Anterior cingulate cortex (tissue), 58 donors: ENCODE measurements at places on chromosomes 5 and 9.

DNA sequence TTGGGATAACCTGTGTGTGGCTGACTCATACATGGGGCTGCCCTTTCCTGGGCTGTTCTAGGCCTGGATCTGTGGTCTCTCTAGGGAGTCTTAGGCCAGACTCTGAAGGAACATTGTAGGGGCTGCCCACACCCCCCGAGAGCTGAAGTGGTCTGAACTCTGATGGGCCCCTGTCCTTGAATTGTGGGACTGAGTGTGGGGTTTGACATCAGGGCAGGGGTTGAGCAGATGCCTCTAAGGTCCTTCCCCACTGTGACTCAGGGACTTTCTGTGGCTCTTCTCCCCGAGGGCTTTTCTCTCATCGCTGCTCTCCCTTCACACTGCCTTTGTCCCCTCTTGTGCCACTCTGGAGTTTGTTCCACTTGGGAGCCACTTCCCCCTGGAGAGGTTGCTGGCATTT lies 215.0 kb downstream of the MELK start:
- DNase-seq, result no peak

GRCh38 chr9:20835377-20836286 lies 151.6 kb downstream of the FOCAD start:
- DNase-seq, result no peak

- no peak for DNase-seq
Observed at GRCh38 chr5:93257616-93258015, 323.4 kb downstream of the NR2F1-AS1 start.

DNA sequence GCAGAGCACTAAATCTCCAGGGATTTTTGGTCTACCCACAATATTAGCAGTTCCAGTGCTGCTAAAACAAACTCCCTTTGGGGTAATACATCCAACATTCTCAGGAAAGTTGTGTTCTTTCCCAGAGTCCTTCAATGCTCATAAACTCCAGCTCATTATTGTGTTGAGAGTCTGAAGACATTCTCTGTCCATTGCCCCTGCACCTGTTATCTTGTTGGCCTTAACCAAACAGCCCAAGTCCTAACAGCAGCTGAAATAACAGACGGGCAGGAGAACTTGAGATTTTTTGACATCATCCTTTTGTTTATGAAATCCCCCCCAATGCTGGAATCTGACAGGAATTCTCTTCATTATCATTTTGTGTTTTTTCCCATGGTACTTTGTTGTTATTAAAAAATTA lies 110.8 kb downstream of the PAPPA start:
- no peak for DNase-seq

DNA sequence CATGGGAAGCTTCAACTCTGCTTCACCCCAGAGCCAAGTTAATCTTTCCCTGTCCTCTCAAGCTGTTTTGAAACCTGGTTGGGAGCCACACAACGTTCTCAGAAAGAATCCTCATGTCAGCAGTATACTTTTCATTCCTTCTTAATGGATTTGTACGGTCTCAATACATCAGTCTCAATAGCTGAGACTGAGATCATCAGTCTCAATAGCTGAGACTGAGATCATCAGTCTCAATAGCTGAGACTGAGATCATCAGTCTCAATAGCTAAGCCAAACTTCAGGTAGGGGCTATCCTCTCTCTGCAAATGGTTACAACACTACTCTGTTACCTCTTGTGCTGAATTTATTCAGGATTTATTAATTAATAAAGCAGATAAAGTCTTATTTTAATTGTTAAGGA lies 1317.4 kb upstream of the CDH9 start:
- no peak for DNase-seq

- DNase-seq, result no peak
Observed at GRCh38 chr9:80651044-80651443, 1038.3 kb downstream of the TLE1 start.

GRCh38 chr5:3344671-3345070 lies 251.0 kb upstream of the IRX1 start:
- DNase-seq, result no peak

DNA sequence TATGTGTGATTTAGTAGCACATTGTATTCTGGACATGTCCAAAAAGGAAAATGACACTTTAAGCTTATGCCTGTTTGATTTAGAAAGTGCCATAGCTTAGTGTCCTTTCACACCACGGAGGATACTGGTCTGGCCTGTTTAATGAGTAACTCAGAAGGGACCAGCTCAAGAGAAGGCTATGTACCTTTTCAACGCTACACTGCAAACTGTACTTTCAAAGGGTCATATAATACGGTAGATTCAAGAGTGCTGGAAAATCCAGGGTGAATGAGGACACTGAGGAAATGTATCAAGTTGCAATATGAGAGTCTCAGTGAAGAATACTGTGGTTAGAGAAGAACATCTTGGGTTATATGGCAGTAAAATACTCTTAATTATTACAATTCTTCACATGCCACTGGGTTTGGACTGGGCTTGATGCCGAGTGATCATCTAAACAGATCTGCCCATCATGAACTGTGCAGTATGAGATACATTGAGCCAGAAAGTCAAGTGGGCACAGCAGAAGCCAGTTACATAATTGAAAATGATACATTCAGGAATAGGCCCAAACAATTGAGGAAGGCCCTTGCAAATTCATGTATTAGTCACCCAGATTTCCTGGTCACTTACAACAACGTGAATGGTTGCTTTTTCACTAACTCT lies 1211.5 kb upstream of the CDH9 start:
- DNase-seq, result no peak

GRCh38 chr5:54595721-54596120 lies 78.2 kb downstream of the SNX18 start:
- DNase-seq, result no peak

DNA sequence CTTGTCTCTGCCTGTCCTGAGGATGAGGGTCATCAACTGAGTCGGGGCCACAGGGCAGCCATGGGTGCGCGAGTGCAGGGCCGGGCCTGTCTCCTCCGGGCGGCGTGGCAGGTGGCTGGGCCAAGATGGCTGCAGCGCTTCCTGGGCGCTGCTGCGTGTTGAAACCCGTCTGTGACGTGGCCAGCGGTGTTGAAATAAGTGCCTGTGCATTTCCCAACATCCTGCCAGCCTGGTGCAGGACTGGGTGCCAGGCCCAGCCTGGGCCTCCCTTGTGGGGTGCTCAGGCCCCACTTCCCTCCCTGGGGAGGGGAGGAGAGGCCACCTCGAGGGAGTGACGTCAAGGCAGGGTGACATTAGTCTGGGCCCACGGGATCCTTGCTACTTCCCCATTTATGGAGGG lies 45.5 kb downstream of the RXRA start:
- DNase-seq, result no peak
